ENCODE measurements at places on chromosomes 11 and 22.

- no peak for DNase-seq
Observed at GRCh38 chr22:43377896-43378704, 33.7 kb upstream of the MPPED1 start.

DNA sequence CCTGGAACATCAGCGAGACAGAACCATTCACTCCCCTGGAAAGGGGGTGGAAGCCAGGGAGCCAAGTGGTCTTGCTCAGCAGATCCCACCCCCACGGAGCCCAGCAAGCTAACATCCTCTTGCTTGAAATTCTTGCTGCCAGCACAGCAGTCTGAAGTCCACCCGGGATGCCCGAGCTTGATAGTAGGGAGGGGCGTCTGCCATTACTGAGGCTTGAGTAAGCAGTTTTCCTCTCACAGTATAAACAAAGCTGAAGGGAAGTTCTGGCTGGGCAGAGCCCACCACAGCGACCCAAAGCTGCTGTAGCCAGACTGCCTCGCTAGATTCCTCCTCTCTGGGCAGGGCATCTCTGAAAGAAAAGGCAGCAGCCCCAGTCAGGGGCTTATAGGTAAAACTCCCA is 764.8 kb upstream of the LUZP2 start:
- no peak for DNase-seq

- no peak for DNase-seq
Observed at GRCh38 chr11:28759311-28759710, 651.1 kb downstream of the METTL15 start.

- no peak for DNase-seq
Observed at GRCh38 chr11:81840380-81840779, 893.3 kb downstream of the FAM181B start.

DNA sequence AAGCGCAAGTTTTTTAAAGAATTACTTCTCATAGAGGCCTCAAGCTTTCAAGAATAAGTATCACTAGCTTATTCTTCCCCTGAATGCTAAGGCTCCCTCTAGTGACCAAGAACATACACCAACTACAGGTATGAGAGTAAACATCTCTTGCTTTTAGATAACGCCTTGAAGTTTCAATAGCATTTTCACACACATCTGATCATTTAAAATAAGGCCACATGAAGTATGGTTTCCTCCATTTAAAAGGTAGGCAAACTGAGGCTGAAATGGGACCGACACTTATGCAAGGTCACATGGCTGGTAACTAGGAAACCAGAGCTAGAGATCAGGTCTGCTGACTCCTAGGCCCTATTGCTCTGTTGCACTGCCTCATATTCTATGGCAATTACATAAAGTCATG is 66.5 kb downstream of the CCDC34 start:
- DNase-seq, result no peak

DNA sequence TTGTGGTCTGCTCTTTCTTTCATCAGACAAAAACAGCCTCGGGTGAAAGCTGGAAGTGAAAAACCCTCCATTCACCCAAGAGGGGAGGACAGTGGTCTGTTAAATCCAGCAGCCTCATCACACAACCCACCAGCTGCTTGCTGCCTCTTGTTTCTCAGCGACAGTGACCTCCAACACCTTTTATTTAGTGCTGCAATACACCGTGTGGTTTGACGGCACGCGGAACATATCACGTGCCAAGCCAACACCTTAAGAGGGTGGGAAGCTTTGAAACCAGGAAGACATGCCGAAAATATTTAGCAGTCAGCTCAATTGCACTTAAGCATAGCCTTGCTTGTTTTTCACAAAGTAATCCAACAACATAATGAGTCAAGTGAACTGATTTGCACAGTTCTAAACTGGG is 39.8 kb upstream of the POGLUT3 start:
- no peak for DNase-seq

GRCh38 chr22:22450343-22450839 is 58.2 kb downstream of the ZNF280B start:
- DNase-seq, result no peak

DNA sequence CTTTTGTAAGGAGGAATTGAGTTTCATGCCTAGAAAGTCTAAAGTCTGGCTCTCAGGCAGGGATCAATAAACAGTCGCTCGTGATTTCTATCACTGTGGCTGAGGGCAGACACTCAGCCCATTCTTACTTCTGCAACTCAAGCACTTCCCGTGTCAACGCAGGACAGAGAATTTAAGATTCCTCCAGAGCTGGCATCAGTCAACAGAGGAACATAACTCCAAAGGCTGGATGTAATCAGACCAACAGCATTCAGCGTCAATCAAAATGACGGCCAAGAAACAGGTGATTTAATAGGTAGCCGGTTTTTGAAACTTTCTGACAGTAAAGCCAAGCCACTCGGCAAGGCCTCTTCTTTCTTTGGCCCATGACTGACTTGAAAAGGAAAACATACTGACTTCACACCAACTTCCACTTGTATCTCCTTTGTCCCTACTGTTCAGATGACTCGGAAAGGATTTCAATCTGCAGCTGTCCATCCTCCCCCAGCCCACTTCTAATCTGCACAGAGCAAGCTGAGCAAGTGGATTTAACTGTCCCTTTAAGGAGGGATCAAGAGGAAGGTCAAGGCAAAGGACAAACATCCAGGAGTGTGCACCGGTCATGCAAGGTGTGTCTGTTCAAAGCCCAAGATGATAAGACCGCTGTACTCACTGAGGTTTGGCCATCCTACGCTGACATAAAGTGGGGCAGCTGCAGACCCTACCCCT is 9.5 kb downstream of the VPS37C start:
- DNase-seq, result no peak

- no peak for DNase-seq
Observed at GRCh38 chr11:94806419-94806818, 38.3 kb downstream of the AMOTL1 start.

DNA sequence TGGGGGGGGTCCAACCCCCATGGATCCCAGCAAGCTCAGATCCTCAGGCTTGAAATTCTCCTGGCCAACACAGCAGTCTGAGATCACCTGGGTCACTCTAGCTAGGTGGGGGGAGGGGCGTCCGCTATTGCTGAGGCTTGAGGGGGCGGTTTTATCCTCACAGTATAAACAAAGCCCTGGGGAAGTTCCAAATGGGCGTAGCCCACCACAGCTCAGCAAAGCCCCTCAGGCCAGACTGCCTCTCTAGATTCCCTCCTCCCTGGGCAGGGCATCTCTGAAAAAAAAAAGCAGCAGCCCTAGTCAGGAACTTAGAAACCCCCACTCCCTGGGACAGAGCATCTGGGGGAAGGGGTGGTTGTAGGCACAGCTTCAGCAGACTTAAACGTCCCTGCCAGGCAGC is 16.7 kb downstream of the TRPC6 start:
- no peak for DNase-seq

GRCh38 chr11:111642542-111642941 is 40.3 kb downstream of the SIK2 start:
- no peak for DNase-seq

- no peak for DNase-seq
Observed at GRCh38 chr11:61905067-61905696, 12.2 kb downstream of the RAB3IL1 start.

DNA sequence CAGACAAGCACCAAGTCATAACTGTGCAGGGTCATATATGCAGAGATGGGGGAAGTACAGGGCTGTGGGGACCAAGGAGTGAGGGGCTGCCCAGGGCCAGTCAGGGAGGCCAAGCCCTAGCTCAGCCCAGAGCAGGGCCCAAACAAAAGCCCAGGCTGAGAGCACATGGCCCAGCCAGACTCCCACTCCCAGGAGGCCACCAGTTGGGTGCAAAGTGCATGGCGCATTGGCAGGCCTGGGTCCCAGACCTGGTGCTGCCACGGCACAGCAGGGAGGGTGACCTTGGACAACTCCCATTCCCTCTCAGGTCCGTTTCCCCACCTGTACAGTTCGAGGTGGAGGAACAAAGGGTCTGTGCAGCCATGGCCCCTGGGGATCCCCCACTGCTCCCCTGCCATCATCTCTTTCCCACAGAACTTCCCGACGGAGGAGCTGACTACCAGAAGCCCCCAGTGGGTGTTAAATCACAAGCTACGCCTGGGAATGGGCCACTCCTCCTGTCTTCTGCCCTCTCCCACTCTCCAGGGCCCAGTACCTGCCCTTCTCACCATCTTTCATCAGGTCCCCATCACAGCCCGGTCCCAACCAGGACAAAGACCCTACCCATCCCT is 608 bp downstream of the NIPSNAP1 start:
- DNase-seq, result no peak

DNA sequence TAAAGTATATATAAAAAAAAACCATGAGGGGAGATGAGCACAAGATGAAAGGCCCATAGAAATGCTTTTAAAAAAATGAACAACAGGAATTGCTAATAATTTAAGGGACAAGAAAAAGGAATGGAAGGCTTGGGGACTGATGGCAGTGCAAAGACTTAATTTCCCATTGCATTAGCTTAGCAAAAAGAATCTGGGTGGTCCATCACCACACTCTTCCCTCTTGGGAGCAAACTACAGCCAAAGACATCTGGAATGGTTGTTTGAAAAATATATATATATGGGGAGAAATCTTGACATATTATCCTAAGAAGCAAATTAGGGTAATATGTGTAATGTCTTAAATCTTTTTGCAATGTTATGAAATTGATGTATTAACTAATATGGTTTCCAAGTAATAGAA is 727.1 kb downstream of the METTL15 start:
- no peak for DNase-seq

GRCh38 chr11:1059759-1060158 is 14.9 kb upstream of the MUC2 start:
- DNase-seq, result no peak

- no peak for DNase-seq
Observed at GRCh38 chr11:45930031-45930794, 7.8 kb downstream of the LARGE2 start.

GRCh38 chr11:58647866-58648265 is 25.4 kb downstream of the CNTF start:
- no peak for DNase-seq

GRCh38 chr22:36134182-36134581 is 26.4 kb downstream of the APOL3 start:
- no peak for DNase-seq

Measured in stimulated activated CD8-positive, alpha-beta memory T cell treated with anti-CD3 and anti-CD28 coated beads, Interleukin-15, amount 100 ng/mL, for 48 hours (primary cell).